Pancreas (tissue), 10 donors: ENCODE measurements at places on chromosomes 16 and 17. TPM values are rescaled to one million over a fixed set of nuclear protein-coding genes. Genes with fewer than 3 reads are reported as not detected.

GRCh38 chr17:5365831-5366230, 53.6 kb downstream of the NUP88 start:
- no peaks in the 10 kb centered on the region for H3K4me1 ChIP-seq
- H3K4me3 ChIP-seq: no peak overlapping the region
- H3K27ac ChIP-seq: no peak overlapping the region
- H3K36me3 ChIP-seq: no peaks in the 10 kb centered on the region
- DNase-seq: no peak

DNA sequence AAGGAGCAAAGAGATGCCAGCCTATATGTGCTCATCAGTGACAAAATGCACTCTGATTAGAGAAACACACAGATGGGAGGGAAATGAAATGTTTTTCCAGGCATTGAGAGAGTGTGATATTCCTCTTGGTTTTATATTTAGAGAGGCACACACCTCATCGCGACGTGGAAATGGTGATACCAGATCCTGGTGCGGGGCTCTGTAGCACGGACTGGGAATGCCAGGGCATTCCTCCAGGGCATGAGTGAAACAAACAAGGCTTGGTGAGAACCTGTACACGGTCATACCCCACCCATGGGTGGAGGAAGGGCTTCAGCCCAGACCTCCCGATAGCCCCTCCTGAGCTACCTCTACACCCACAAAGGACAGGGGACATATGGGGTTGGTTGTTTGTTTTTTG, 280.2 kb downstream of the C16orf95 start:
- H3K27me3 ChIP-seq: no peaks in the 10 kb centered on the region
- H3K4me1 ChIP-seq: no peaks in the 10 kb centered on the region
- no peak for DNase-seq
- no peak overlapping the region for H3K4me3 ChIP-seq

- no peak overlapping the region for H3K27ac ChIP-seq
- no peak for DNase-seq
- no peaks in the 10 kb centered on the region for H3K4me1 ChIP-seq
- no peaks in the 10 kb centered on the region for H3K36me3 ChIP-seq
- no peaks in the 10 kb centered on the region for H3K27me3 ChIP-seq
Measured at GRCh38 chr17:49549311-49549605, 26.4 kb upstream of the NXPH3 start.

DNA sequence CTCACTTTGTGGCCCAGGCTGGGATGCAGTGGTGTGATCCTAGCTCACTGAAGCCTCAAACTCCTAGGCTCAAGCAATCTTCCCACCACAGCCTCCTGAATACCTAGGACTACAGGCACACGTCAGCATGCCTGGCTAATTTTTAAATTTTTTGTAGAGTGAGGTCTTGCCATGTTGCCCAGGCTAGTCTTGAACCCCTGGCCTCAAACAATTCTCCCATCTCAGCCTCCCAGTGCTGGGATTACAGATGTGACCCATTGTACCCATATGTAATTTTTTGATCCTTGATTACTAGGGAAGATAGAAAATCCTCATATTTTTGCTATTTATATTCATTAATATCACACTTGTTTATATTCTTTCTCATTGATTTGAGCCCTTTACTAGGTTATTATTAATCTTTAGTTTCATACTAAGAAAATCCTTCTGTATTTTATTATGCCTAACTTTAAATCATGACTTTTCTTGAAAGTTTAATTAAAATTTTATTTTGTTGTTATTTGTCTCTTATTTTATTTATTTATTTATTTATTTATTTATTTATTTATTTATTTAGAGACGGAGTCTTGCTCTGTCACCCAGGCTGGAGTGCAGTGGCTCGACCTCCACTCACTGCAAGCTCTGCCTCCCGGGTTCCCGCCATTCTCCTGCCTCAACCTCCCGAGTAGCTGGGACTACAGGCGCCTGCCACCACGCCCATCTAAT, 75.4 kb downstream of the BCAS3 start:
- H3K4me1 ChIP-seq: no peaks in the 10 kb centered on the region
- no peak overlapping the region for H3K4me3 ChIP-seq
- no peak overlapping the region for H3K27ac ChIP-seq
- no peak for DNase-seq
- no peaks in the 10 kb centered on the region for H3K27me3 ChIP-seq

GSPT1 gene
- 55.8 TPM for total RNA-seq
